ENCODE measurements at places on chromosomes 5 and 9. TPM values are rescaled to one million over a fixed set of nuclear protein-coding genes. Genes with fewer than 3 reads are reported as not detected.

The SET gene
- 538 TPM for polyA plus RNA-seq

The SLC46A2 gene
- not detected for polyA plus RNA-seq

The FBP2 gene
- polyA plus RNA-seq, result not detected

The HTR4 gene
- not detected for polyA plus RNA-seq

The DIPK1B gene
- 6.7 TPM for polyA plus RNA-seq

The CCNJL gene
- polyA plus RNA-seq, result 7.4 TPM

The SLC6A18 gene
- polyA plus RNA-seq, result not detected

The LCN6 gene
- polyA plus RNA-seq, result not detected

The PHF24 gene
- polyA plus RNA-seq, result not detected

DNA sequence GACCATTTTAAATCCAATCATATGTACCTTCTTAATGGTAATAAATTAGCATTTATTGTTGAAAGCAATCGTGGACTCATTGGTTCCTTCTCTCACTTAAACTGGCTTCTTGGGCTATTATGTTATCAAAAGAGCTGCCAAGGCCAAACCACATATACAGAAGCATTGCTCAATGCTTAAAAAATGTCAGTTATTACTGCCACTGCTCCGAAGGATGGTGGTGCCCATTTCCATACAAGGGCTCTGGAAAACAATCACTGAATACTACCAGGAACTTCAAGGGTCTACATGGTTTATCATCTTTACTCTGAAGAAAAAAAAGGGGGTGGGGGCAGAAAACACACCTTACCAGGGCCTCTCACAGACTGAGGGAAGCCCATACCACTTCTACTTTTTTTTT lies 104.3 kb downstream of the GNAQ start:
- no peak for DNase-seq

GRCh38 chr9:6076851-6077250 lies 61.4 kb upstream of the RANBP6 start:
- no peak for DNase-seq

- no peak for DNase-seq
These were observed 150.6 kb downstream of the PRR16 start for GRCh38 chr5:120614531-120615180.

DNA sequence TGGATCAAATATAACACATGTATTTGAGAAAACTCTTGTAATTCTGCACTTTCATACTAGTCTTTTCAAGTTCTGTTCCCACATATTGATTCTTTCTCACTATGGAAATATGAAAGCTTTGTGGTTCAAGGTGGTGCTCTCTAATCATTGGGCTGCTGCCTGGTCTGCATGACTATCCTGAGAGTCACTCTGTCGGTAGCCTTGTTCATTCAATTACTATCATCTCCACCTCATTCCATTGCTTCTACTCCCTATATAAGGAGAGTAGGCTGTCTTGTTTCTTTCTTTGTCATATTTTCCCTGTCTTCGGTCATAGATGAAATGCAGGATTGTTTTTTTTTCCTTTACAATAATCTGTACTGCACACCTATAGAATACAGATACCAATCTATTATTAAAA lies 341.4 kb upstream of the ACTBL2 start:
- DNase-seq, result no peak

DNA sequence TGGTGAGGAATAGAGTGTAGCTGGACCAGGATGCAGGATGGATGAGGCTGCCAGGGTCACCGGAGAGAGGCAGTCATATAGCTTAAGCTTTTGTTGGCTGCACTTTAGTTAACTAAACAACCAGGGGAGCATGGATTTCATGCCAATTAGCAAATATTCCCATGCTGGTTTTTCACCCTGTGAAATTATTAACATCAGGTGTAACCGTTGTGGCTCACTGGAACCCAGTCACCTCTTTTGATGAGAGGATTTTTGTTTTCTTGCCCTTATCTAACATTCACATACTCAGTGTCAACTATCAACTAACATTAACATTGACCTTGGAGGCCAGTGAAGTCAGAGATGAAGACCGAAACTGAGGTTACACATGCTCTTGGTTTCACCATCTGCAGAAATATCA lies 97.2 kb upstream of the BASP1 start:
- no peak for DNase-seq

DNA sequence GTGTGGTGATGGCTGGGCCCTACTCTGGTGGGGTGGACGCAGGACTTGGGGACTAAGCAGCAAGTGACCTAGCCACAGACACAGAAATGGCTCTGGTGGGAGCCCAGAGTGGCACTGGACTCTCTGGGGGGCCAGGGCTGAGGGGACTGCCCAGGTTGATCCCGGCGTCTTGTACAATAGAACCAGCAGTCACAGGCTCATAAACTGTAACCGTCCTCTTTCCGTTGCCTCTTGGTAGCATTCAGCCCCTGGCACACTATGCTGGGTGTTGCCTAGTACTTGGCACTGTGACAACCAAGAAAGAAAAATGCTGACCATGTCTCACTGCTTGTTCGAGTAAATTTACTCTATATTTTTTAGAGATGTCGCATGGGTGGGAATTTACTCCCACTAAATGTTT lies 80.5 kb downstream of the DAB2IP start:
- no peak for DNase-seq

DNA sequence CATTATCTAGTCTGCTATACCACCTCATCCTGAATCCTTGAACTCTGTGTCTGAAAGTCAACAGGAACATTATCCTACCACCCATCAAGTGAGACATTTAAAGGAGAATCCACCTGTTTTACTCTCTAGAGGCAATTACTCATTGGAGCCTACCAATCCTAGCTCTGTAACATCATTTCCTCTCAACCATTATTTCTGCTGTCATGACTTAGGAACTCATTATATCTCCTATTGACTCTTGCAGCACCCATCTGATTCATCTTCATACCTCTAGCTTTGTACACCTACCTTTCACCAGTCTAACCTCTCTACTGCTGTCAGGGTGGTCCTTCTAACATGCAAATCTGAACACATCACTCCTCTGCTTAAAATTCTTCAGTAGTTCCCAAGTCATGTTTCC lies 481.5 kb downstream of the NFIB start:
- no peak for DNase-seq

GRCh38 chr5:80764786-80765185 lies 110.0 kb upstream of the DHFR start:
- no peak for DNase-seq

DNA sequence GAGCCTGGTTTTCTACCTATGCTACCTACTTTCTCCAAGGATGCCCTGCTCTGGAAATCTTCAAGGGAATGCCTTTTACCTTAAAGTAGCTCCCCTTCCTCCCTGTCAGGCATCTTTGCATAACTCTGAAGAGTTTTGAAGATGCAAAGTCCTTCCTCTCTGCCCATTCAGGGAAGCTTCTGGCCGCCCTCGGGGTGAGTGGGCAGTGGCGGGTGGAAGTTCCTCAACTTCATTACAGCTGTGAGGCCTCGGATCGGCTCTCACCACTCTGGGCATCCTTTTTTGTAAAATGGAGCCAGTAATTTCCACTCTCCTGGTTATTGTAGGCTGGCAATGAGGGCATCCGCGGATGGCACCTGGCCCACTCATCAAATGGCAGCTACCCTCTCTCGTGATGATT lies 31.7 kb upstream of the STXBP1 start:
- DNase-seq, result no peak

DNA sequence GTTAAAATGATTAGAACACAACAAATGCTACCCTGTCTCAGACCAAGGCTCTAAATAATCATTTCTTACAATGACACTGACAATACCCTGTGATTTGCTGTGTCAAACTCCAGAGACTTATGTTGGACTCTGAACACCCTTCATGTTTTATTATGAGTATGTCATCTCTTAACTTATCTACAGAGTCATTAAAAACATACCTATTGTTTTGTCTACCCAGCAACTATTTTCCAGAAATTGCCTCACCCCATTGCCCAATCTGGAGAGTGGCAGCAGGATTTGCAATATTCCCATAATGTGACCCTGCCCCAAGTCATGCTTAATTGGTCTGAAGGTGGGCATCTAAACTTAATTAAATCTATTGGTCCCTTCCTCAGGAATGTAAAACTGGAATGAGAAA lies 23.0 kb upstream of the KIF2A start:
- no peak for DNase-seq

DNA sequence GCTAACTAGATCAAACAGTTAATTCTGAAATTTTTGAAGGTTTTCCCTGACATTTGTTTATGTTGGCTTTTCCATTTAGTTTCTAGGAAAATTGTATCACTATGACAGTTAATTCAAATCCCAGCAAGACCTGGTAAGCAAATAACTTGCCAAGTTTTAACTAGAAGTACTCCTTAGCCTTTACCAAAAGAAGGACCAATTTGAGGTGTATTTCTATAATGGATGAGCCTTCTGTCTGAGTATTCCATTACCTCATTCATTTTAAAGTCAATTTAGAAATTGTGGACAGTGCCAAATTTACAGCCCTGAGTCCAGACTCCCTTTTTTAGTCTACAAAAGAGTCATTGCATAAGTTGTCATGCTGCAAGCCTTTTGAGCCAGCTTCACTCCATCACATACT lies 687.6 kb downstream of the CETN3 start:
- no peak for DNase-seq

DNA sequence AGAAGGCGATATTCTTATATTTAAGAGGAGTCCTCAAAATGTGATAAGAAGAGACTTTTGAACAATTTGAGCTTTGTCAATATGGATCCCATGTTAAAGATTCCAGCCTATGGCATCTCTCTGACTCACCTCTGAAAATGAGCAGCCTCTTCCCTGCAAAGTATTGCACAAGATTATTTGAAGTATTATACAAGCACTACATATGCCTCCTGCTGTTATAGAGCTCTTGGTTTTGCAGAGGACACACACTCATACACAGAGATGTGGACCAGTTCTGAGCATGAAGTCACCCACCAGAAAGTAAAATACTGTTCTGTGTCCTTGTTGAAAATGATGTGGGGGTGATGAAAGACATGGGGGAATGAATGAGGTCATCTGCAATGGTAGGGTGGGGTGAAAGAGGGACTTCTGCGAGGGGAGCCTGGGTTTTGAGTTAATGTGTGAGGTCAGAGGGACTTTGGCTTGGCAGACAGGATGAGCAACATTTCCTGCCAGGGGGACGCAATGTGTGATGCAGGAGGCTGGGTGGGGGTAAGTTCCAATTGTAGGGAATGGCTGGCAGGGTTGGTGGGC lies 25.8 kb downstream of the FBXL7 start:
- no peak for DNase-seq

DNA sequence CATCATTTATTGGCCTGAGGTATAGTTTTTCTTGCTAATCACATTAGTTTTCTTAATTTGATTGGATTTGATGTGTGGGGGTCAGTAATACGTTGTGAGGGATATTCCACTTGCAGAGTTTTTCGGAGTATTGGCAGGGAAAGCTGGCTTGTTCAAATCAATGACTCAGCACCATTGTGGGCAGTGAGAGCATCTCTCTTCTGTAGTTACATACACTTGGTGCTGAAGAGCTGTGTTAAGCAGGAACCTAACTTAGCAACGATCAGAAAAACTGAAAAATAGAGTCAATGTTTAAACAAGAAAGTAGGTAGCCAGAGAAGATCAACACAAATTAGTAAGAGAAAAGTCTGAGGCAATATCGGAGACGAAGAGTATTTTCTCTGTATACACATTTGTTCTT lies 344.6 kb upstream of the EDIL3 start:
- DNase-seq, result peak; percentile 9

GRCh38 chr9:133645021-133645765 lies 9.0 kb downstream of the DBH start:
- no peak for DNase-seq
